ENCODE measurements at places on chromosomes 12 and 14.

- no peak for DNase-seq
These were observed 126.7 kb downstream of the TTC6 start for GRCh38 chr14:37721976-37722659.

DNA sequence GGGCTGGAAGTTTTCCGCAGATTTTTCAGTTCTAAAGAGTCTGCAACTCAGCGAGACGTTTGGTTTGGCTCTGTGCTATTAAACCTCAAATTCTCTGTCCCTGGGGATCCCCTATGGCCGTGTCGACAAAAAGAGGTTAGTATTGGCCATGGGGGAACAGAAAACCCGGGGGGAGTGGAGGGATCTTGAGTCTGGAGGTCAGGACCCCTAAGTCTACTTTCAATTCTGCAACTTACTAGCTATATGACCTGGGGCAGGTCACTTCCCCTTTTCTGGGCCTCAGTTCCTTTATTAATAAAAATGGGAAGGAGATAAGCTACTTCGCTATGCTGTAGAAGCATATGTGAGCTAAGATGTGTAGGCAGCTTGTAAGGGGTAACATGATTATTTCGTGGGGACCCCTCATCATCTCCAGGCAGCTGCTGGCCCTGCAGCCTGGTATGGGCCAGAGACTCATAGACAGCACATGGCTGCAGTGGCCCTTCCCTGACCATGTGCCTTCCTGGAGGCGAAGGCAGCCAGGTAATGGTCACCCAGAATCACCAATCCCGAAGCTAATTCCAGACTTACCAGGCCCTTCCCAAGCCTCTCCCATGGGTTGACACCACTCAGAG, 8.6 kb downstream of the ASB2 start:
- no peak for DNase-seq

DNA sequence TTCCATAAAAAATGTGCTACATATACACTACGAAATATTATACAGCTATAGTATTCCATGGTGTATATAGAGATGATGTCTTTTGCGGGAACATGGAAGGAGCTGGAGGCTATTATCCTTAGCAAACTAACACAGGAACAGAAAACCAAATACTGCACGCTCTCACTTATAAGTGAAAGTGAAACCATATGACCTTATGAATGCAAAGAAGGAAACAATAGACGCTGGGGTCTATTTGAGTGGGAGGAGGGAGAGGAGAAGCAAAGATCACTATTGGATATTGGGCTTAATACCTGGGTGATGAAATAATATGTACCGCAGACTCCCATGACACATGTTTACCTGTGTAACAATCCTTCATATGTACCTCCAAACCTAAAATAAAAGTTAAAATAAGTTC, 142.8 kb downstream of the LRFN5 start:
- peak; percentile 26 for DNase-seq

DNA sequence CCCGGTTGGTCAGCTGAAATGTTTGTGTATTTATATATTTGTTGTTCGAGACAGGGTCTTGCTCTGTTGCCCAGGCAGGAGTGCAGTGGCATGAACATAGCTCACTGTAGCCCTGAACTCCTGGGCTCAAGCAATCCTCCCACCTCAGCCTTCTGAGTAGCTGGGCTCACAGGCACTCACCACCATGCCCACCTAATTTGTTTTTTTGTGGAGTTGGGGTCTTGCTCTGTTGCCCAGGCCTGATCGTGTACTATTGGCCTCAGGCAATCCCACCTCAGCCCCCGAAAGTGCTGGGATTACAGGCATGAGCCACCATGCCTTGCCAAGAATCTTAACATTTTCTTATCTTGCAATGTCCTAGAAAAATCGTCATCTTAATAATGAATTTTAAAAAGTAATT, 3.3 kb downstream of the RAN start:
- DNase-seq = no peak
